ENCODE measurements at places on chromosomes 6 and 20.
A peak's percentile ranks its signal among the peaks of the same experiment; 100 is the strongest.

DNA sequence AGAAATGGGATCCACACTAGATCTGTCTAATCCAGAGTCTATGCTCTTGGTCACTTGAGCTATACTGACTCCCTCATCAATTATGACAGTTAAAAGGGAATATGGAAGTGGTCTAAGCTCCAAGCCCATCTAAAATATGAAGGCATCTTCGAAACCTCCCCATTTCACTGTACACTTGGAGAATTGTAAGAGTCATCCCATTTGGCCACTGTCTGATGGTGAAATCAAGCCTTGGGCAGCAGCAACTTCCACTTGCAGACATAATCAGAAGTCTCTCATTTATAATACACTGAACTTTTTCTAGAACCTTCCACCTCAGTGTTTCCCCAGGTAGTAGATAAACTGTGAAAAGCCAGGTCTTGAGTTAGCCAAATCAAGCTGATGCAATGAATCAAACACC lies 26.3 kb upstream of the UBR2 start:
- no peak for DNase-seq

DNA sequence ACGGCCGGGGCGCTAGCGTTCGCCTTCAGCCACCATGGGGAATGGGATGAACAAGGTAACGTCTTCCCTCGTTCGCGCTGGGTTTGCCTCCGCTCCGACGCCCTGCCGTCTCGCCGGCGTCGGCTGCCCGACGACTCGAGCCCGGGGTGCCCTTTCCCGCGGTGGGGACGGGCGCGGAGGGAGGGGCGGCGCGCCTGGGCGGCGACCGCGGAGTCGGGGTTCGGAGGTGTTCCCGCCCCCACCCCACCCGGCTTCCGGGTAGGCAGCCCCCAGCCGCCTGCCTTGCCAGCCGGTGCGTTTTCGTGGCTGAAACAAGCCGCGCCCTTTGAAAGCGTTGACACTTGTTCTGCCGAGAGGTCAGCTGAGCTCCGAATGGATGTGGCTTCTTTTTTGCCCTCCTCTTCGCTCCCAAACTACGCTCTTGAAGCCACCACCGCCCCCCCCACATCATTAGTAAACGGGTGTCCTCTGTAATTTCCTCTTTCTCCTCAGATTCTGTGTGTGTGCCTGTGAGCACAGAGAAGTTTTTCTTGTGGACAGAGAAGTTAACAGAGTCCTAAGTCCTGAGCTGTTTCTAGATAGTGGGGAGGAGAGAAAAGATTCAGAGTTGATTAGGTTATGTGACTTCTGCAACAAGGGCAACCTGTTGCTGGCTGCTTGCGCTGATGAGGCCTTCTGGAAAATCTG lies 362 bp downstream of the DUSP22 start:
- DNase-seq = peak; percentile 23

DNA sequence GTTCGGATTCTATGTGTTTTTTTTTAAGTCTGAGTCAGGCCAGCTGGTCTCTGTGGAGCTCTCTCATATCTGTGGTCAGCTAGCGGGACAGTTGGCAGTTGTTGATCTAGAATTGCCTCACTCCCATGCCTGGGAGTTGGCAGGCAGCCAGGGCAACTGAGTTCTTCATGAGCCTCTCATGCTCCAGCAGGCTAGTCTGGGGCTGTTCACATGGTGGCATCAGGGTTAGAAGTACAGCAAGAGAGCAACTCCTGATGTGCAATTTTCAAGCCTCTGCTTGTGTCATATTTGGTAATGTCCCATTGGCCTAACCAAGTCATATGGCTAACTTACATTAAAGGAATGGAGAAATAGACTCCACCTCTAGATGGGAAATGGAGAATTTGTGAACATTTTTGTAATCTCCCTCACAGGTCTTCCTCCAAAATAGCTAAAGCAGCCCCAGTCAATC lies 6.7 kb upstream of the IFT52 start:
- DNase-seq = peak; percentile 50

GRCh38 chr6:148493424-148493823 lies 150.8 kb downstream of the SASH1 start:
- DNase-seq = no peak

GRCh38 chr6:7190791-7191190 lies 83.0 kb downstream of the RREB1 start:
- DNase-seq = no peak

- no peak for DNase-seq
Observed at GRCh38 chr6:119142041-119142440, 63.6 kb upstream of the FAM184A start.

- no peak for DNase-seq
Observed at GRCh38 chr6:160895562-160895961, 96.0 kb upstream of the MAP3K4 start.

GRCh38 chr6:147077251-147077650 lies 127.0 kb upstream of the STXBP5 start:
- no peak for DNase-seq

DNA sequence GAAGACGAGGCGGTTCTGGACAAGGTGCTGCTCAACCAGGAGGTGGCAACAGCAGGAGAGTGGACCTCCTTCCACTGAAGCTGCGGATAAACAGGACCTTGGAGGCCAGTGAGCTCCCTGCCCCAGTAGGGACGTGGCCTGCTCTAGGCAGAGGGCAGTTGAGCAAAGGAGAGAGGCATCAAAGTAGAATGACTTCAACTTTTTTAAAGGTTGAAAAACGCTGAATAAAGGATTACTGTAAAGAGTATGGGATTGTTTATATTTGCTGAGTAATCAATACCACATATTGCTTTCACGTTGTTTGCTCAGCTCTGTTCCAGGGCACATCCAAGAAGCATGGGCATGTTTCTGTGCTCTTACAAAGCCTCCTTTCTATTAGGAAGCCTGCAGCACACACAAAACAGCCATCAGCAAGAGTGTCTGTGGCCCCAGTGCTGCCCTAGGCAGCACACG lies 48.1 kb downstream of the ERMARD start:
- DNase-seq = peak; percentile 66

DNA sequence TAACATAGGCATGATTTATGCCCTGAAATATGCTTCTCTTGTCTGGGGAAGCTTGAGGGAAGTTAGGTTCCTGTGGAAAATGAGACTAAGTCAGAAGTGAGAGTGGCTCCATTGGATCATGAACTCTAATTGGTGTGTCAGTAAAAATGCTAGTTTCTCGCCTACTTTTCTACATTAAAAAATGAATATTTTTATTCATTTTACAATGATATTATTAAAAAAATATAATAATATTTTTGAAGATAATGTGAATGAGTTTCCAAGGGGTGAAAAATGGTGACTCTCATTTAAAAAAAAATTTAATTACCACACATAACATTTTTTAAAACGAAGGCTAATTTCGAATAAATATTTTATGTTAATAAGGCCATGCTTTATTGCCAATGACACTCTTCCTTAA lies 84.2 kb downstream of the HIVEP1 start:
- DNase-seq = no peak

- DNase-seq = no peak
Observed at GRCh38 chr6:72203983-72204382, 317.6 kb downstream of the RIMS1 start.

GRCh38 chr6:155089746-155090145 lies 94.6 kb downstream of the TIAM2 start:
- no peak for DNase-seq

DNA sequence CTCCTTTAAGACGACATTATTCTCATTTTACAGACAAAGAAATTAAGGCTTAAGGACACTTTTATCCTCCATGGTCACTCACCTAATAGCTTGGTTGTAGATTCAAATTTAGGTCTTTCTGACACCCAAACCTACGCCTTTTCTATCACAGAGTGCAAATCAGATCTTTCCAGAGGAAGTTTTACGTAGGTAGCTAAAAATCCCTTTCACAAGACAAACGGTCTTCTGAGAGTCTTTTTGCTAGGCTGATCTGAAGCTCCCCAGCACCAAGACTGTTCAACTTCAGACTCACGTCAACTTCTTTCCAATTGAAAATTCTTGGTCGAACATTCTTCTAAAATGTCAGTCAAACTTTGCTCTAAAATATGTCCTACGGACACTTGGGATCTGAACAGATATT lies 46.5 kb downstream of the BLOC1S5 start:
- DNase-seq = no peak

DNA sequence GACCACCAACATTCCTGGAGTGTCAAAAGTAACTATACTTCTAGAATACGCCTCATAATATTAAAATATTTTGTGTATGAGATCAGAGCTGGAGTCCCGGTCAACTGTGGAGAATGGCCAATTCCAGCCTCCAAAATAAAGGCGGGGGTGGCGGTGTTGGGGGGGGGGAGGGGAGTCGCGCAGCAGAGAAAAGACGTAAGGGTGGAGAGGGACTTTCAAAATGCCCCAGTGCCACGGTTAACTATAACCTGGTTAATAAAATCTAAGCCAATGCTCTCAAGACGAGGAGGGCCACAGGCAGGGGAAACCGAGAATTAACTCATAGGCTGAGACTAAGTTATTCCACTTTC lies 1.3 kb downstream of the NUP153 start:
- DNase-seq = peak; percentile 41

GRCh38 chr20:47568019-47568418 lies 66.3 kb downstream of the NCOA3 start:
- DNase-seq = peak; percentile 16

- no peak for DNase-seq
Observed at GRCh38 chr20:53819973-53820451, 226.4 kb upstream of the ZNF217 start.

- DNase-seq = no peak
Observed at GRCh38 chr6:49305010-49305409, 158.0 kb downstream of the MMUT start.

DNA sequence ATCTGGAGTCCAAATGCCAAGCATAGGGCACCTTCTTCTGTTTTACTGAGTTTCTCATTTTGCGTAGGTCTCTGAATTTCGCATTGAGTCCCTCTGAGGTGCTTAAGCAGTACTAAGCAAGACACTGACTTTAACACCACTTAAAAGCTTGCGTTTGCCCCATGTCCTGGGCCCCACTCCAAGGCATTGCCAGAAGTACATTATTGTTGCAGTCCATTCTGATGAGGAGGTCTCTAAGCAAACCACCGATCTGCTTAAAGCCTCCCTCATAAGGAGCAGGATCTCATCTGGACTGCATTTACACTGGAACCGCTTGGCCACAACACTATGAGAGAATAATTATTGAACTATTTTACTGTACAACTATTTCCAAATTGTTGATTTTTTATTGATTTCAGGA lies 16.3 kb downstream of the BMP2 start:
- DNase-seq = no peak

GRCh38 chr6:143986463-143987065 lies 21.5 kb downstream of the PLAGL1 start:
- DNase-seq = no peak

- no peak for DNase-seq
Observed at GRCh38 chr6:104566411-104566810, 293.3 kb downstream of the HACE1 start.

GRCh38 chr20:59405226-59406200 lies 105.1 kb downstream of the EDN3 start:
- no peak for DNase-seq

- DNase-seq = no peak
Observed at GRCh38 chr20:828987-829386, 4.5 kb upstream of the FAM110A start.

DNA sequence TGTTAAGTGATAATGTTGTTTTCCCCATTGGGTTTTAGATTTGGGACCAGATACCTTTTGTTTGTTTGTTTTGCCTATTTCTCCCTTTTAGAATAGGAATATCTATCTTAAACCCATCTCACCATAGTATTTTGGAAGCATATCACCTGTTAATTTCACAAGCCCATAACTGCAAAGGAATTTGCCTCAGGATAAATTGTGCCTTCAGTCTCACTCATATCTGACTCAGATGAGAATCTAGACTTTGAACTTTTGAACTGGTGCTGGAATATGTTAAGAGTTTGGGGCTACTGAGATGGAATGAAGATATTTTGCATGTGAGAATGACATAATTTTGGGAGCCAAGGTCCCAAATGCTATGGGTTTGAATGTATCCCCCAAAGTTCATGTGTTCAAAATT lies 607.4 kb downstream of the HACE1 start:
- DNase-seq = no peak

- DNase-seq = no peak
Observed at GRCh38 chr6:136750696-136751521, 41.4 kb downstream of the MAP3K5 start.

DNA sequence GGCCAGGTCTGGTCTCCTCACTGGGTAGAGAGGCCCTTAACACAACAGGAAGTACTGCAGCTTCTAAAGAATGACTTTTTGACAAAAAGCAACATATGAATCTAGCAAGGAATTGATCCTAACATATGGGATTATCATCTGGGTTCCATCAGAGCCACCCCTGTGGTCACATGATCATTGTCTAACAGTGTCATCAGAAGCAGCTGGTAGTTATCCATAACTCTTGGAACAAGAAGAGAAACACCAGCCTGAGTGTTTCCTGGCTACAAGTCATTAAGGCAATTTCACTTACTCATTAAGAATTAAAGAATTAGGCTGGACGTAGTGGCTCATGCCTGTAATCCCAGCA lies 219.3 kb upstream of the ARID1B start:
- DNase-seq = no peak

All from HuH-7 (cell line).